ENCODE measurements at places on chromosomes 5 and 9.

DNA sequence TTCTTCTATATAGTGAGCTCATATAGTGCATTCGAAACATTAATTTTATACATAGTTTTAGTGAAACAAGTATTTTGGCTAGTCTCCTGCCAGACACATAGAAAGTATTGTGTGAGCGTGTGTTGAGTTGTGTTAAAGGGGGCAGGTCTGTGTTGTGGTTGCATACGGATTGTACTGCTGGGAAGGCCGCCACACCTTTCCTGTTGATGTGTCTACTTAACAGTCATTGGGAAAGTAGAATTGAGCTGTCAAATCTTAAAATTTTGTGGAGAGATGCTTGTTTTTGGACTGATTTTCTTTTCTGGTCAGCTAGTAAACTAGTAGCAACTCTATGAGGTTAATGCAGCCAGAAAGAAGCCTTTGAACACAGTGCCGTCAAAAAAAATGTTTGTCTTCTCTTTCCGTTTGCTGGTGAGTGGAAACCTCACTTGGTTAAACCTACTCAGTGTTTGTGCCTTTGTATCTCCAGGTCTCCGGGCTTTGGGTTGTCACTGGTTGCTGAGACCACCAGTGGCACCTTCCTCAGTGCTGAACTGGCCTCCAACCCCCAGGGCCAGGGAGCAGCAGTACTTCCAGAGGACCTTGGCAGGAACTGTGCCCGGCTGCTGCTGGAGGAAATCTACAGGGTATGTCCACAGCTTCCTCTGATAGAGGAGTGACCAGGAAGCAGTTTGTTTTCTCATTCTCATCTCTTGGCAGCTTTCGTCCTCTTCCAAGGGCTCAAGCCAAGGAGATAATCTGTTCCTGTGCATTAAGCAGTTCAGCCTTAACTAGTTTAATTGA is 51.5 kb downstream of the RCL1 start:
- DNase-seq, result no peak

DNA sequence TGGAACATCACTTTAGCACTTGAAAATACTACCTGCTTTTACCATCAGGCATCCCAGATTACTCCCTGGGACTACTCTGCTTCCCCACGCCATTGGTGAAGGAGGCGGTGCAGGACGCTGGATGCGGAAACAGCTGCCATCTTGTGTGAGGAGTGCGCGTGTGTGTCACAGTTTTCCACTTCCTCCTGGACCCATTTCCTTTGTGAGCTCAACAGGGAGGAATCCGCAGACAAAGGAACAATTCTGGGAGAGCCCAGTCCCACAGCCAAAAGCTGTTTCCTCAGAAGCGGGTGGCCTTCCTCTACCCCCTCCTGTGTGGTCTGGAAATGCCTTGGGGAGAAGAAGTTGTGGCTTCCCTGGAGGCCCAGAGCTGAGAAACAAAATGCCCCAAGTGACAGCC is 16.8 kb downstream of the AFAP1L1 start:
- DNase-seq, result no peak

DNA sequence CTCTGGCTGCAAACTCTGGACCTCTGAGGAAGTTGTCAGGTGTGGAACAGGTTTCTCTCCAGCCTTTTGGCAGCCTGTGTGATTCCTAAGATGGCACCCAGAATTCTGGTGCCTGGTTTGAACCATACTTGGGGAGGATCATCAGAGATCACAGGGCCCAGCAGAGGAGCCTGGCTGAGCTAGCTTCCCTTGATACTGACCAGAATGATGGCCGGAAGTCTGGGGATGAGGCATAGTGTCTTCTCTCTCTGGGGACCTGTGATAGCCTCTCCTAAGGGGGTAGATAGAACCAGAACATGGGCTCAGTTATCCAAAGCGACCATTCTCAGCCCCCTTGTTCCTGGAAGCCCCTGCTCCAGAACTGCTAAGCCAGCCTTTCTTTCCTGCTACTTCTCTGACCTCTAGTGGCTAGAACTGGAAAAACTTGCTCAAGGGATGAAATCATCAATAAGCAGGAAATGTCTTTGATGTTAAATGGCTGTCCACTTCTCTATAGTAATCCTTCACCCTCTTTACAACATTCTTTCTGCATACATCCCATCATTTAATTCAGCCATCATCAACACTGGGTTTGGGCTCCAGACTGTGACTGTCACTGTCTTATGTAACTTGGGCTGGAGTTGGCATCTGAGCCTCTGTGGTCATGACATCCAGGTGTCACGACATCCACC is 55.1 kb downstream of the C9orf152 start:
- DNase-seq, result no peak

DNA sequence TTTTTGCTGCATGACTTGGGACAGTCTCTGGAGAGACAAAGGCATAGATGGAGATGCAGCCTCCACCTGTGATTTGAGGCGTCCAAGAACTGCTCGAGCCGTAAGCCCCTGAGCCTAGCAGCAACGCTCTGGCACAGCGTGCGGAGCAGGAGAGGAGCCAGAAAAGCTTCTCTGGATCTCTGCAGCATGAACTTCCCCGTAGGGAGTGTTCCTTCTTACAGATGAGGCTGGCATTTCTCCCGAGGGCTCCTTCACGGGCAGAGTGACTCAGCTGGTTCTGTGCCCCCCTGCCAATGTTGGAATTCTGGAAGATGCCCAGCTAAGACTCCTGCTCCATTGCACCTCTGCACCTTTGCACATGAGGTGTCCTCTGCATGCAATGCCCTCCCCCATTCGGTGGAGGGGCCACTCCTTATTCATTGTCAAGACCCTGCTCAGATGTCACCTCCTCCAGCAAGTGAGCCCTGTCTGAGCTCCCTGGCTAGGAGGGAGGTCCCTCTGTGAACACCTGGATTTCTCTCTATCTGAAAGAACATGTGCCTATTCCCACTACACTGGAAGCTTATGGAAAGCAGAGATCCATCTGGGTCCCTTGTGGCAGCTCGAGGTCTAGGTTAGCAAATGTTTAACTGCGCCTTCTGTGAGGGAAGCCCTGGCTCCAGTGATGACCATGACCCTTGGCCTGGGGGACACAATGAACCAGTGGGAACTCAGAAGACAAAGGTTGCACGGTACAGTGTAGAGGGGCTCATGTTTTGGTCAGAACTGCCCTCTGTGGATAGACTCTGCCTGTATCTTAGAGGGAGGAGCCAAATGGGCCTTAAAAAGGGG is 39.6 kb downstream of the SH3PXD2B start:
- no peak for DNase-seq

GRCh38 chr5:87020099-87020934 is 247.4 kb upstream of the RASA1 start:
- DNase-seq, result no peak

- DNase-seq, result no peak
Observed at GRCh38 chr5:82405161-82405560, 127.0 kb upstream of the RPS23 start.

DNA sequence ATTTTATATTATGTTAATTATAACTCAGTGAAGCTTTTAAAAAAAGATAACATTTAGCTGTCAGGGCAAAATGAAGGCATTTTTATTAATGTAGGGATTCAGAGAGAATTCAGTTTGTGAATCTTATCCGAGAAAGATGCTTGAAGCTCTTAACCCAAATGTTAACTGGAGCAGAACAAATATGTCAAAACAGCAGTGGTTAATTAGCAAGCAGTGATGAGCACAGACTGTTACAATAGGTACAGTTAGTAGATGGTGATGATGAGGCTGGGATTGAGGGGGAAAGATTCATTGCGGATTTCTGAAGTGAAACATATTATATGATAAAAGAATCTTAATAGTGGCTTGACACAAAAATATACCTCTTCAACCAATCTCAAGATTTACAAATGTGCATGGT is 356.7 kb downstream of the DIRAS2 start:
- no peak for DNase-seq

GRCh38 chr9:36187414-36187813 is 3.3 kb upstream of the CLTA start:
- no peak for DNase-seq

- no peak for DNase-seq
Observed at GRCh38 chr5:159091065-159091464, 8.7 kb downstream of the EBF1 start.

GRCh38 chr5:73928476-73929070 is 302.6 kb downstream of the ARHGEF28 start:
- no peak for DNase-seq

- DNase-seq, result no peak
Observed at GRCh38 chr5:149915392-149916260, 29.0 kb downstream of the PDE6A start.

- no peak for DNase-seq
Observed at GRCh38 chr9:109115931-109116526, 3.7 kb downstream of the TMEM245 start.

GRCh38 chr9:128225770-128226411 is 22.7 kb downstream of the DNM1 start:
- DNase-seq, result no peak

DNA sequence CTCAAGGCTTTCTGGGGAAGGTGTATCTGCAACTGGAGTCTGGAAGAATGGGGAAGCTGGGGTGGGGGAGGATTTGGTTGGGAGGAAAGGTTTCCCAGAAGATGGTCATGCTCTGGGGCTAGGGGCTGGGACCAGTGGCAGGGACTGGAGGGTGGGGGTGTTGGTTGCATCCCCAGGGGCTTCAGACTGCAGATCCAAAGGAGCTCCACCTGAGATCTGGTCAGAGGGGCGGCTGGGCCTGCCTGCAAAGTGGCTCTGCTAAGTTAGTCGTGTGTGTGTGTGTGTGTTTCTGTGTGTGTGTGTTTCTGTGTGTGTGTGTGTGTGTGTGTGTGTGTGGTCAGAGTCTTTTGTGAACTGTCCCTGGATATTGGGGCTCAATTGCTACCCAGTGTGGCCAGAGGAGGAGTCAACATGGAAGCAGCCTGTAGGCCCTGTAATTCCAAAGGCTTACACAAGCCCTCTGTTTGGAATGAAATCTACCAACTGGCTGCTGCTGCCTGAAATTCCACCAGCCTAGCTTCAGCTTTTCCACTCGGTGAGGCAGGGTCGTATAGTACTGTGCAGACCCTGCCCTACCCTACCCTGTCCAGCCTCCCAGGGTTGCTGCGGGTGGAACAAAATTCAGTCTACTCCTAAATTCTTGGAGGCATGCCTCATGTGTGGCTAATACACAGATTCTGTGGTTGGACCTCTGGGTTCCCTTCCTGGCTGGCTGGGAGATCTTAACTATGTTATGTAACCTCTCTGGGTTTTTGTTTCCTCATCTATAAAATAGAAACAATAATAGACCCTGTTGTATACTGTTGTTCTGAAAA is 12.5 kb upstream of the SYNPO start:
- no peak for DNase-seq

- DNase-seq, result no peak
Observed at GRCh38 chr5:69432412-69433206, 17.7 kb downstream of the MARVELD2 start.
